ENCODE measurements at places on chromosomes 1 and 21.

GRCh38 chr1:245201827-245202226, 47.0 kb downstream of the KIF26B start:
- no peak for DNase-seq

GRCh38 chr1:196515904-196516303, 92.3 kb downstream of the KCNT2 start:
- no peak for DNase-seq

GRCh38 chr21:45019076-45019886, 55.1 kb upstream of the ADARB1 start:
- peak; percentile 18 for DNase-seq

- no peak for DNase-seq
These were observed 609.6 kb downstream of the PTPRU start for GRCh38 chr1:29845910-29846309.

DNA sequence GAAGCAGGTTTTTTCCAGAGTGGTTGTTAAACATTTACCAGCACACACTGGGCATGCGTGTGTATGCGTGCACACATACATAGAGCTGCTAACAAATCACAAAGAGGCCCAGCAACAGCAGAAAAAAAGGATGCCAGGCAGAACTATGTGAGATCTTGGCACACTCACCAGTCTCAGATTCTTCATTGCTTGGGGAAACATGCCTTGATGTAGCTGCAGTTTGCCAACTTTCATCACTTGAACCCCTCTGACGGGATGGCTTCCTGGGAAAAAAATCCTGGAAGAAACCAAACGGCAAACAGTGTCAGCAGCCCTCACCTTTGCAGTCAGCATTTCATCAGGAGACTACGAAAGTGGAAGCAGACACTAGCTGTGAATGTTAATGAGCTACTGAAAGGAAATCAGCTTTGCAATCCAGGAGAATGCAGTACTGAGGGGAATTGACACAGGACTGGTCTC, 609.1 kb downstream of the KIF26B start:
- DNase-seq = no peak

DNA sequence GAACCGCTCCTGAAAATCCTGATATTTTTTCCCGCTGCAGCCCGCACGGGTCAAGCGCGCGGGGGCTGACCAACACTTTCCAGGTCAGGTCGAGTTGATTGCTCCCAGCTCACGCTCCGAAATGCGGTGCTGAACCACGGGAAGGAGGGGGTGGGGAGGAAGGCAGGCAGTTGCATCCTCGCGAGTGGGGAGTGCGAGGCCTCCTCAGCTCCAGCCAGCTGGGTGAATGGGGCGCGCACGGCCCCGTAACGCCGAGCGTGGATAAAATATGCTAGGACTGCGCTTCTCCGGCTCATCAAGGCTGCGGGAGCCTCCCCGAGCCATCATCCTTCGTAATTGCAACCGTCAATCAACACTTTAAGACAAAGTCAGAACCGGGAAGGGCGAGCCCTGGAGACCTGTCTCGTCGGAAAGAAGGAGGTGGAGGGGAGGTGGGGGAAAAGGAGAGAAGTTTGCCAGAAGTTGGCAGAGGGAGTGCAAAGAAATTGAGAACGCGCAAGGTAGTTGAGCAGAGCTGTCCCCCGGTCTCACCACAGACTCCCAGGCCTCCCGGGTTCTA, 8.0 kb downstream of the NR5A2 start:
- no peak for DNase-seq

DNA sequence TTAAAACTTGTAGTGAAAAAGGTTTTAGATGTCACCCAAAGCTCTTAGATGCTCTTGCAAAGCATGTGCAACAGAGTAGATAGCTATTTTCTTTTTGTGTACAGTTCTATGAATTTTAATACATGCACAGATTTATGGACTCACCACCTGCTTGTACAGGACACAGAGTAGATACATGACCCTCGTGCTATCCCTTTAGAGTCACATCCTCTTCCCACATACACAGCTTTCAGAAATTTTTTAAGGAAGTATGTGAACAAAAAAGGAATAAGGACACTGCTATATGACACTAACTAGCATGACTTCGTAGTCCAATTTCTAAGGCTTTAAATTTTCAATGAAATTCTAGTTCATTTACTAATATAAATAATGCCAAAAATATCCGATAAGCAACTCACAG, 60.9 kb downstream of the ABL2 start:
- no peak for DNase-seq

DNA sequence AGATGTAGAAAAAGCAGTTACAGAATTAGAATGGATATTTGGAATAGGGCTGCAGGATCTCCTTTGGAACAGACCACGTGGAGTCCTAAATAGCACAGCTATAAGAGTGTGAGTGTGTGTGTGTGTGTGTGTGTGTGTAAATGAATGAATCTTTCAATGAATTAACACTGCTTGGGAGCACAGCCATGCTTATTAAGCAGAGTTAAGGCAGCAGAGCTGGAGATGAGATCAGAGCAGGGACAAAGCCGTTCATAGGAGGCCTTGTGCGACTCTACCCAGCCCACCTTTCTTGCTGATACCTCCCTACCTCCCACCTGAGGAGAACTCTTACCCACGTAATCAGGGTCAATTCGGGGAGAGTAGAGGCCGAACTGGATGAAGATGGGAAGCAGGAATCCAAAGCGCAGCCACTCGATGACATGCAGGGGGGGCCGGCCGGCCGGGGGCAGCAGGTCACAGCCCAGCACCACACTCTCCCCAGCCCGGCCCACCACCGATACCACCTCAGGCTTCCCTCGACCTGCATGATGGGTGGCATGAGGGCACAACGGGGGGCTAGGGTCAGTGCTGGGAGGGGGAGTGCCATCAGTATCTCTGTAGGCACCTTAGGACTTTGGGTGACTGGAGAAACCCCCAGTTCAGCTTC, 2.7 kb downstream of the IGSF9 start:
- no peak for DNase-seq

DNA sequence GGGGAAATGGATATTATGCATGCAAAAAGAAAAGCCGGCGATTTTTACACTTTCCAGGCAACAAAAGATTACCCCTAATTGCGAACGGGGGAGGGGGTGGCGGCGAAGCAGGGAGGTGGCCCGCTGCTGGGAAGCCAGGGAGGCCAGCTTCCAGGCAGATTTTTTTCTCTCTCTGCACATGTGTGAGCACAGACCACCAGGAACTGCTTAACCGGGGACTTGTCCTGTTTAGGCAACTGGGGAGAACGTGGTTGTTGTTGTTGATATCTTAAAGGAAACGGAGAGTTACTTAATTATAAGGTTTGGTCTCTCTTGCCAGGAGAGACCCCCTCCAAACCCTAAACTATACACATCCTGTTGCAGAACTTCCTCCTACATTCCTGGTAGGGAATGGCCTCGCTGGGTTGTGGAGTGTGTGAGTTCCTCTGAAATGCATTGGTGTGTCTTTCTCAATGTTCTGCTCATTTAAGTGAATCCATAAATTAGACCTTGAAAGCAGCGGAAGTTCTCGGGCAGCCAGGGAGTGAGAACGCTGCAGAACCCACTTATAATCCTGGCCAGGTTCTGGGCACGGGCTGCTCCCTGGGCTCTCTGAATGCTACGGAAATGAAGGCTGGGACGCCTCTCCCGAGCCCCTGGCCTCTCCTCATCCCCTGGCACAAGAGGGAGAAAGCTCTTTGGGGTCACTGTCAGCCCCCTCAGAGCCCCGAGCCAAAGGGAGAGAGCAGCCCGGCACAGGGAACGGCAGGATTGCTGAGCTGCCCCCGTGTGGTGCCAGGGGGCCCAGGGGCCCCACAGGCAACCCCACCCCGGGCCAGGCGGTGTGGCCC, 250.0 kb downstream of the FOXD2 start:
- no peak for DNase-seq

All from astrocyte (in vitro differentiated cells and primary cell).